ENCODE measurements at places on chromosomes 7 and 10. TPM values are rescaled to one million over a fixed set of nuclear protein-coding genes. Genes with fewer than 3 reads are reported as not detected.

The PRPF18 gene
- total RNA-seq = 43.1 TPM

The CNPY1 gene
- not detected for total RNA-seq

The DPYSL4 gene
- total RNA-seq = 7.6 TPM

The RAB11FIP2 gene
- total RNA-seq = 12.1 TPM

The KCP gene
- 0.19 TPM for total RNA-seq

The LFNG gene
- total RNA-seq = 16.3 TPM

The MSS51 gene
- total RNA-seq = 2.3 TPM

The OPALIN gene
- total RNA-seq = not detected

The PPP1R3C gene
- 59.6 TPM for total RNA-seq

The TMEM213 gene
- total RNA-seq = not detected

The NEURL1 gene
- total RNA-seq = under 0.01 TPM

The C7orf25 gene
- total RNA-seq = 8.4 TPM

The CYP3A7 gene
- total RNA-seq = not detected

The PNLIPRP1 gene
- not detected for total RNA-seq

The GPER1 gene
- 3.1 TPM for total RNA-seq

The CHST3 gene
- total RNA-seq = 19.4 TPM

The STRIP2 gene
- 5.2 TPM for total RNA-seq

The ASB10 gene
- not detected for total RNA-seq

The KLHDC10 gene
- 27.4 TPM for total RNA-seq

The CYP3A5 gene
- under 0.01 TPM for total RNA-seq

The MGAM2 gene
- total RNA-seq = not detected

The ELAPOR2 gene
- total RNA-seq = 7.1 TPM

The HYAL4 gene
- not detected for total RNA-seq

The PRSS37 gene
- not detected for total RNA-seq

The CUBN gene
- 0.77 TPM for total RNA-seq

The HOXA9 gene
- not detected for total RNA-seq

The IFIT1B gene
- not detected for total RNA-seq

The RABGEF1 gene
- 49.1 TPM for total RNA-seq

The H2BK1 gene
- not detected for total RNA-seq

The NRP1 gene
- 418 TPM for total RNA-seq

The AQP1 gene
- 152 TPM for total RNA-seq

The WNT16 gene
- total RNA-seq = 0.38 TPM

The HECW1 gene
- not detected for total RNA-seq

The PTPRN2 gene
- total RNA-seq = 1.7 TPM

The ACSM6 gene
- total RNA-seq = not detected

The CPN1 gene
- not detected for total RNA-seq

The CUX1 gene
- 29.7 TPM for total RNA-seq

The NRCAM gene
- total RNA-seq = 2.3 TPM

The GIMAP5 gene
- 0.28 TPM for total RNA-seq

The ESYT2 gene
- 88.0 TPM for total RNA-seq

The UCN3 gene
- not detected for total RNA-seq

The SVIL gene
- total RNA-seq = 57.5 TPM

The CCDC71L gene
- total RNA-seq = 15.1 TPM

The MKX gene
- not detected for total RNA-seq

The SNCG gene
- total RNA-seq = 36.1 TPM

The HACD1 gene
- total RNA-seq = 30.5 TPM

The NANOS1 gene
- total RNA-seq = 0.96 TPM

The PLAC9 gene
- 12.8 TPM for total RNA-seq

The ZNF804B gene
- not detected for total RNA-seq

The FAM25A gene
- total RNA-seq = not detected

The CDHR1 gene
- total RNA-seq = 0.19 TPM

The PRKCQ gene
- total RNA-seq = under 0.01 TPM

The RADIL gene
- 0.38 TPM for total RNA-seq

All from regular cardiac myocyte (primary cell).